NCI-H2081 (cell line): ENCODE measurements at places on chromosomes 5 and 9.

DNA sequence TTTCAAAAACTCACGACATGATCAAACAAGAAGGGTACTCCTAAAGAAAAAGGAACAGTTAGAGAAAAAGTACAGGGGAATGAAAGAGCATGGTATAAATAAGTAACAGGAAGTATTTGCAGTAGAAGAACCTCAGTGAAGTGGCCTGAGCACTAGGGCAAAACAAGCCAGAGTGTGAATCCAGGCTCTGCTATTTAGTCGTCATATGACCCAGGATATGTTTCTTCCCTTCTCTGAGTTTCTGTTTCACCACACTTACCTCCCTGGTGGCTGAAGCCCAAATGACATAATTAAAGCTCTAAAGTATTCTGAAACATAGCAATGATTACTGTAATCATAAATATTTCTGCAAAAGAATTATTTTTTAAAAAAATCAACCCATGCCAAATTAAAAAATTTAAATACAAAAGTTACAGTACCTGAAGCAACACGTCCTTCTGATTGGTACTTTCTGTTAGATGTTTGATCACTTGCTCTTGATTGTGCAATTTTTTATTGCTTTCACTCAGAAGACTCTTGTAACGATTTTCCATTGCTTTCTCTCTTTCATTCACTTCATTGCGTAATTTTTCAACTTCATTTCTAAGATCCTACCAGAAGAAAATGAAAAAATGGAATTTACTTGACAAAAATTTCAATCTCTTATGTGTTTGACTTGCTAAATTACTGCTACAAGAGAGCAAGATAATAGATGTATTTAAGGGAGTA, 88.9 kb downstream of the CDK5RAP2 start:
- DNase-seq = no peak

- peak; percentile 69 for DNase-seq
These were observed 340.3 kb downstream of the KCNN2 start for GRCh38 chr5:114702136-114702535.

GRCh38 chr5:79774855-79775237, 85.2 kb downstream of the CMYA5 start:
- DNase-seq = no peak

- DNase-seq = no peak
These were observed 42.3 kb downstream of the B4GALT1 start for GRCh38 chr9:33124751-33125381.

- no peak for DNase-seq
These were observed 10.3 kb upstream of the FCN2 start for GRCh38 chr9:134870301-134870694.

- DNase-seq = no peak
These were observed 66.0 kb downstream of the FER start for GRCh38 chr5:108813673-108814072.

GRCh38 chr5:177446200-177447065, at the start of gene PRR7:
Gene PRR7 (plus strand): TSS chr5:177446814. CDS start chr5:177455068, 8,254 bp downstream.
- DNase-seq = peak; percentile 68

DNA sequence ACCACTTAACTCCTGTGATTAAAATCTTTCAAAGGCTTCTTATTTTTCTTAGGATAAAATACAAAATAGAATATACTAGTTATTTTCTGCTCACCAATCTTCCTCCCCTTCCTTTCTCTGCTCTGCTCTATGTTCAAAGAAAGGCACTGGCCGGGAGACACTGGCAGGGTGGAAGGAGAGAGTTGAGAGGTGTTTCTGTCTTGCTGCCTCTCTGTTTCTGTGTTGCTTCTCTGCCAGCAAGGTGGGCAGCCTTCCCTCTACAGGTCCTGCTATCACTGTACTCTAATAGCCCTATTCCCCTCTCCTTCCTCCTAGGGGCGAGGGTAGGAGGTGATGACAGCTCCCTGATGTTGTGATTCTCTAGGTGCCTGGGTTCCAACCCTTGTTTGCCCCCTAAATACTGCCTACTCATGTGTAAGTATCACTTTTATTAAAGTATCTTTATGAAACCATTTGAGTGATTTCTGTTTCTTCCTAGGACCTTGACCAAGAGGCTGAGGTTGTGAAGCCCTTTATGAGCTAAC, 515.1 kb downstream of the TLE4 start:
- DNase-seq = no peak

DNA sequence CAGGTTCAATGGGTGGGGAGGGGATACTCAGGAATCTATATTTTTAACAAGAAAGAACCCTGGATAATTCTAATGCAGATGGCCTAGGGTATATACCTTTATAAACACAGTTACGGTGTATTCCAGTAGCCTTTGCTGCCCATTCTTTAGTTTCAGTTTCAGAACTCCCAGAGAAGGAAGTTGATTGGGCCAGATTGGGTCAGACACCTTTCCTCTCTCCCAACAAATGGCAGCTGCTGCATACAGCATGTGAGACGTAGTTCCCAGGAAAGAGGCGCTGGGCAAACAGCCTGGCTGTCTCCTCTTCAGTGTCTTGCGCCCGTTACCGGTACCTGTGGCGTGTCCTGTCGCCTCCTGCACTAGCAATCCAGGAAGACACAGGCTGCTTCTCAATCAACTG, 20.4 kb downstream of the ACO1 start:
- no peak for DNase-seq

DNA sequence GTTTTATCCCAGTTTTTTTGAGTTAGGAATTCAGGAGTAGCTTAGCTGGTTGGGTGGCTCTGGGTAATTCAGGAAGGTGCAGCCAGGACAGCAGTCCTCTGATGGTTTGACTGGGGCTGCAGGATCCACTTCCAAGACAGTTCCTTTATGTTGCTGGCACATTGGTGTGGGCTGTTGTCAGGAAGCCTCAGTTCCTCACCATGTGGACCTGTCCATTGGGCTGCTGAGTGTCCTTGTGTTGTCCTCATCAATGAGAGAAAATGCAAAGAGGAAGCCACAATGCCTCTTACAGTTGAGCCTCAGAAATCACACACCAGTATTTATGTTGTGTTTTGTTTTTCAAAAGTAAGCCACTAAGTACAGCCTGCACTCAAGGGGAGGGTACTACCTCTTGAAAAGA, 140.9 kb downstream of the MAST4 start:
- no peak for DNase-seq

- no peak for DNase-seq
These were observed 183.2 kb upstream of the TUSC1 start for GRCh38 chr9:25861421-25861820.

DNA sequence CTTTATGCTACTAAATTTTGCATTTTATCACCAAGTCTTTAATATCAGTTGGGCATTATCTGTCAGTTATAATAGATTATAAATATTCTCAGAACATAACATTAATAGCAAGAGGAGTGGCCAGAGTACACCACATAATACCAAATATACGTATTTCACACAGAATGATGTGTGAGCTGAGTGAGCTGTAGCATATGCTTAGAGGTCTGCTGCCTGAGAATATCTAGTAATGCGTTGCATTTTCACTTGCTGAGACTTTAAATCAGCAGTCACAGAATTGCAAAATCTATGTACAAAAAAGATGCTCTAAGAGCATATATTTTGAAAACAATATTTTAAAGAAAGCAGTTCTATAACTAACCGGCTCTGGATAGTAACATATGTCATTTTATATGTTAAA, 921.1 kb upstream of the EDIL3 start:
- DNase-seq = no peak

GRCh38 chr5:74975582-74975981, 76.8 kb downstream of the GCNT4 start:
- no peak for DNase-seq

- DNase-seq = peak; percentile 72
These were observed 33.3 kb downstream of the KCTD16 start for GRCh38 chr5:144203750-144204596.

DNA sequence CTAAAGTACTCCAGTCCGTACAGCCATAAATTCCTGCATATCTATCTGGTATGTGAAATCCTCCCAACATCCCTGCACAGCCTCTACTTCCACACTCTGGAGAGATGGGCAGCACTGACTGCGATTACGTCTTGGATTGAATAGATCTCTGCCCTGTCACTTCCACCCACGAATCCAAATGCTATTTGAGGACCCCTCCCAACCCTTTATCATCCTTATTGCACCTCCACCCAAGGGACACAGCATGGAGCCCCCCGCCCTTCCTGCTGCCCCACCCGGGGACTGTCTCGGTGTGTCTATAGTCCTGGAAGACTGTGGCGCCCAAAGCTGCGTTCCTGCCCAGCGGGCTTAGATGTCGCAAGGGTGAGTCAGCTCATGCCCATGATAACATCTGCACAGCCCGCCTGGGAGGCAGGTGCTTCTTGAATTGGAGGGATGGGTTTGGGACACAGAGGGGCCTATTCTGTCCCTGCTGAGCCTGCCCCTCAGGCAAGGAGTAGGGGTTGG, 105.7 kb upstream of the HAND1 start:
- no peak for DNase-seq

- DNase-seq = no peak
These were observed 68.2 kb upstream of the TBCA start for GRCh38 chr5:77844373-77844622.

GRCh38 chr5:173634465-173634983, 18.1 kb upstream of the BOD1 start:
- DNase-seq = no peak

GRCh38 chr5:61304590-61305381, 27.3 kb upstream of the ZSWIM6 start:
- DNase-seq = no peak

DNA sequence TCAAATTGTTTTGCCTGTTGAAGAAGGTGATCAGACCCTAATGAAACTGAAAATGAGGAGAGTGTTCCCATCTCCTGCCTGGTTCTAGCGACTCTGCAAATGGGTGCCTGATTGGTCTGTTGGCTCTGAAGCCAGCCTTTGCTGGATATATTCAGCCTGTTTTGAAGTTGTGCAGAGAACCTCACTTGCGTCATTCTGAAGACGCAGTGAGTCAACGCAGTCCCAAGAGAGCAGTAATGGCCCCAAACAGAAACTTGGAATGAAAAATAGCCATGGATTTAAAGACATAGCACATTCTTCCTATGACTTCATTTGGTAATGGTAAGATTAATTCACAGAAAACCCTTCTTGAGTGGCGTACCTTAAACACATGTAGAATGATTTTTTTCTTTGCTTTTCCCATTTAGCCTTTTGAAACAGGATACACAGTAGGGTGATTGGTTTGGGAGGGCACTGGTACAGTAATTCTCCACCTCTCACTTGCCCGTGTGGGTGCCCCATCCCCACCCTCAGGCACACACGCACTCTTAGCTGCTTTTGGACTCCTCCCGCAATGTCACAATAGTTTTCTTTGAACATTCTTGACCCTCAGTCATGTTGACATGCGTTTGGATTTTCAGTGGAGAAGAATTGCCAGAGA, 54.1 kb upstream of the ABL1 start:
- no peak for DNase-seq

DNA sequence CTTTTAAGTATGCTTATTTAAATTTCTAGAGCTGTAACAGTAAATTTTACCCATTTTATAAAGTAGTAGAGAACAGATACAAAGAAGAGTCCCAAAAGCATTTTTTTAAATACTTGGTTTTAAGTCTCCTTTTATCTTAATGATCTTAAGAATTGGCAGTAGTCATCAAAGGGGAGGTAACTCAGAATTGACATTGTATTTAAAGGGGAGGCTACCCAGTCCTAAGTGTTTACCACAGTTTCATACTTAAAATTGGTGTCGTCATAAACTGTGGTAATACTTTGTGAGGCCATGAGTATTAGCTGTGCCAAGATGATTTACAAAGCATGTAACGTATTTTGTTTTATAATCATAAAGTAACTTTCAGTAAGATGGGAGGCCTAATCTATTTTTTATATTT, 14.8 kb downstream of the SLC25A46 start:
- DNase-seq = no peak

DNA sequence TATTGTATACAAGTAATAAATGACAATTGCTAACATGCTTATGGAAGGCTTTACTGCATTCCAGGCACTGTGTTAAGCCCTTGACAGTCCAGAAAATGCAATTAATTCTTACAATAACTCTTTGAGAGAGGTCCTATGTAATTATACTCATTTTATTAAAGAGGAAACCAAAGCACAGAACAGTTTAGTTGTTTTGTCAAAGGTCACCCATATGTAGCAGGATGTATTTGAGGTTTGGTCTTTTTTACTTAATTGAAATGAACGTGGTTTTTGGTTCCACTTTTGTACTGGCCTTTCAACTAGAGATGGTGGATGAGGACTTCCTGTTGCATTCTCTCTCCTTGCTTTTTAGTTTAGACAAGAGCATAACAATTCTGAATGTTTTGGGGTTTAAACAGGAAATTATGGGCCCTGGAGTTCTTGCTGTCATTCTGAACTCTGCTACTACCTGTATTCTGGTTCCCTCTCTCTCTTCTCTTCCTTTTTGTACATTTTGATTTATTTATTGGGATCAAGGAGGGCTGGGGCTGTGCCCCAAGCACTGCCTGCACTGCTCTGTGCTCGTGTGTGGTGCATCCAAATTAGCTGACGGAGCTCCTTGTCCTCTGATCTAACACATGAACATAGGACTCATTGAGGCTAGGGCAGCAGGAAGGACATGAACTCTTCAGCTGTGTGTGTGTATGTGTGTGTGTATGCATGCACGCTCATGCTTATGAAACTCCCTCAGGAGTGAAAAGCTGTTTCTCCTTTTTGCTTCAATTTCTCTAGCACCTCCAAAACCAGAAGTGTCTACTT, 47.4 kb downstream of the SLC28A3 start:
- no peak for DNase-seq

DNA sequence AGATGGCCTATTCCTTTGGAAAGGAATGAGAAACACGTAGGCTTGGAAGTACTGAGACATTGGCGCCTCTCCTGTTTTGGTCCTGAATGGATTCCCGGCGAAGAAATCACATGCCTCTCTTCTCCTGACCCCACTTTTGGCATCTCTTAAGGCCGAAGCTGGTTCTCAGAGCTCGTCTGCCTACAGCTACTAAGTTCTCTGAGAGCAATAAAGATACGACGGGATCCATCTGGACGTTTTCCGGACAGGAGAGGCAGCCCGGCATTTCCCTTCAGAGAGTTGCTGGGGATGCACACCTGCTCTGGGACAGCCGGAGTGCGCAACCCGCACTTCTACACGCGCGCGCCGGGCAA, 336.8 kb upstream of the PUM3 start:
- no peak for DNase-seq

DNA sequence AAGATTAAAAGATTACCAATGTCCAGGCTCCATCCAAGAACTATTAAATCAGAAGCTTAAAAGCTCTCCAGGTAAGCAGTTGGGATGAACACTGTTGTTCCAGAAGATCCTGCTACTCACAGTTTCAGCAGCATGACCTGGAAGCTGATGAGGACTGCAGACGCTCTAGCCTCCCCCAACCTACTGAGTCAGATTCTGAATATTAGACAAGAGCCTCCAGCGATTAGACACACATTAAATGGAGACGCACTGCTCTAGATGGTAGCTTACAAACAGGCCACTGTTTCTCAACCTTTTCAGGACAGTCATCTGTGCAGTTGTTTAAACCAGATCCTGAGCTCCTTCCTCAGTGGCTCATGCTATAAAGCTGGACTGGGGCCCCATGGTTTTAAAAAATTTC, 54.3 kb downstream of the MTMR12 start:
- DNase-seq = no peak

DNA sequence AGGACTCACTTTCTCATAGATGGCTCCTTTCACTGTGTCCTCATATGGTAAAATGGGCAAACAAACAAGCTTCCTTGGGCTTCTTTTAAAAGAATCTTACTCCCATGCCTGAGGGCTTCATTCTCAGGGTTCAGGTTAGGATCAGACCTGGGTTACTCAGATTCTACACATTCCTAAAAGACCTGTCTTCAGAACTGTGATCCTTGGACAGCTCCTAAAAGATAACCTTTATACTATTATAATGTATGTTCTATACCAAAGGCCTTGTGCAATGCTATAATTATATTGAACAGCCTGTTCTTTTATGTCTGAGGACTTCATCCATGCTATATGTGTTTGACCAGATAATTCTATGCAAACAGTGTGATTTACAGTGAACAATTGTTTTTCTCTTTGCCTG, 264.4 kb upstream of the CDH10 start:
- no peak for DNase-seq
